ENCODE measurements at places on chromosomes 2 and 18.
A peak's percentile ranks its signal among the peaks of the same experiment; 100 is the strongest.

DNA sequence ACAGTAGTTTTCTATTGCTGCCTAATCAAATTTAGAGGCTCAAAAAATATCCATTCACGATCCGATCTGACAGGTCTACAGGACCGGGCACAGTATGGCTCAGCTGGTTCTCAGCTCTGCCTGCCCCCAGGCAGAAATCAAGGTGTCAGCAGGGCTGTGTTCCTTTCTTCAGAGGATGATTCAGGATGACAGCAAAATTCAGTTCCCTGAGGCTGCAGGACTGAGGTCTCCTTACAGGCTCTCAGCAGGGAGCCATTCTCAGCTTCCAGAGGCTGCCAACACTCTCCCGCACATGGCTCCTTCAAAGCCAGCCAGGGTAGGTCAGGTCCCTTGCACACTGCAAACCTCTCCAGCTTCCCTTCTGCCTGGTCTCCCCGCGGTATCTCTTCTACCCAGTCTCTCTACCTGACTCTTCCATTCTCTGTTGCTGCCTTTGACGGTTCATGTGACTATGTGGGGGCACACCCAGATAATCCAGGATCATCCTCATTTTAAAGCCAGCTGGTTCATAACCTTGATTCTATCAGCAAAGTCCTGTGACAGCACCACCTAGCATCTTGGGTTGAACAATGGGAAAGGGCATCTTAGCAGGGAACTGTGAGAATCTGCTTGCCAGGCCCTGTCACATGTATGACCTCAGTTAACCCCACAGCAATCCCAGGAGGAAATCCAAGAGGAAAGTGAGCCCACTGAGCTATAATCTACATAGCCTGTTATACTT is 50.4 kb downstream of the UXS1 start:
- DNase-seq: no peak

- DNase-seq: peak; percentile 14
These were observed 86.9 kb downstream of the LIMS1 start for GRCh38 chr2:108621087-108621559.

DNA sequence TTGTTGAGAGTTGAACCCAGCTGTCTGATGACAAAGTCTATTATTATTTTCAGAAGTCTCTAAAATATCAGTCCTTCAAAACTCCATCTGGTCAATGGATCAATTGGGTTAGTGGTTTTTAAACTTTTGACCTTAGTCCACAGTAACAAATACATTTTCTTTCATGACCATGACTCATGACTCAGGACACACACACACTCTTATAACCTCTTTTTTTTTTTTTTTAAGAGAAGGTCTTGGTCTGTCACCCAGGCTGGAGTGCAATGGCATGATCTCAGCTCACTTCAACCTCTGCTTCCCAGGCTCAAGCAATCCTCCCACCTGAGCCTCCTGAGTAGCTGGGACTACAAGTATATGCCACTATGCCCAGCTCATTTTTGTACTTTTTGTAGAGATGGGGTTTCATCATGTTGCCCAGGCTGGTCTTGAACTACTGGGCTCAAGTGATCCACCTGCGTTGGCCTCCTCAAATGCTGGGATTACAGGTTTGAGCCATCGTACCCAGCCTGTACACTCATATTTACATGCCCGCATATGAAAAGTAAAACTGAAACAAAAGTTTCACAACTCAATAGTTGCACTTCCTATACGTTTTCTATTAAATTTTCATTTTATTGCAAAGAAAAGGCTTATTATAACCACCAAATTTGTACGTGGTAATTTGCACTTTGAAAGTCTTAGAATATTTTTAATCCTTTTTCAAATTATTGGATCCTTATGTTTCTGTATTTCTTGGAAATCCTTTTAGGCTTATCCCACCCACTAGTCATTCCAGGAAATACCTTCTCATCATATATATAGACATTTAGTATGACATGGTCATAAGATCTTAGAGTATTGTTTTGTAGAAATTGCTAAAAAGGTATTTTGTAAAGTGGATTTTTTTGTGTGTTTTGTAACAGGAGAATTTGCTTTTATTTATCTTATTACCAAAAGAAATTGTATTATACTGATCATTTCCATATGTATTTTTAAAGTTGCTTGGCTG is 199.0 kb downstream of the LPIN1 start:
- DNase-seq: no peak

- no peak for DNase-seq
These were observed 156.2 kb upstream of the NDUFV2 start for GRCh38 chr18:8946066-8946838.

- DNase-seq: no peak
These were observed 39.2 kb downstream of the MREG start for GRCh38 chr2:215973954-215974699.

DNA sequence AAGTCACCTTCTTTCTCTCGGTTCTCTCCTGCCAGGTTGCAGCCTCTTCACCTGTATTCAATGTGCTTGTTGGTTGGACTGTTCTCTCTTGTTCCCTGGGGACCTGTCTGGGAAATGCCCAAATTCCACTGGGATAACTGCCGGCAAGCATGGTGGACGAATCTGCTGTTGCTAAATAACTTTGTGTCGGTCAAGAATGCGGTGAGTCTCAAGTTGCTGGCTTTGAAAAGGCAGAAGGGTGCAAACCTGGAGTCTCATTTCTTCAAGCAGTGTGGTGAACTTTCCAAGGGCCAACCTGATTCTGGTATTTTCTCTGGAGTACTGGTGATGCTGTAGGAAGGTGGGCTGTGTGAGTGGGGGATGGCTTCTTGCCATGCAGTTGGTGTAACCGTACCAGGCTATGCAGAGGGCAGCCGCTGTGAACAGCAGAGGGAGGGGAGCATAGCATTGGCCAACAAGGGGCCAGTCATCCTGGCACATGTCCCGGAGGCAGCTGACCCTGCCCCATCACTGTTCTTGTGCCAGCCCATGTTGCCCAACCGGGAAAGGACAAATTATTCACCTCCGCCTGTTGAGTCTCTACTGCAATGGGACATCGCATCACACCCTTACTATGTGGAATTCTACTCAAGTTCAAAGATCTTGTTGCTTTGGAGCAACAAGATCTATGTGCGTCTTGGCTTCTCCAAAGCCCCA is 88.1 kb upstream of the SEC11C start:
- DNase-seq: no peak

GRCh38 chr2:16252251-16252650 is 311.9 kb downstream of the MYCN start:
- no peak for DNase-seq

- DNase-seq: no peak
These were observed 58.5 kb upstream of the TXNDC2 start for GRCh38 chr18:9827211-9827792.

- DNase-seq: no peak
These were observed 230.5 kb downstream of the ZNF521 start for GRCh38 chr18:25121442-25121841.

DNA sequence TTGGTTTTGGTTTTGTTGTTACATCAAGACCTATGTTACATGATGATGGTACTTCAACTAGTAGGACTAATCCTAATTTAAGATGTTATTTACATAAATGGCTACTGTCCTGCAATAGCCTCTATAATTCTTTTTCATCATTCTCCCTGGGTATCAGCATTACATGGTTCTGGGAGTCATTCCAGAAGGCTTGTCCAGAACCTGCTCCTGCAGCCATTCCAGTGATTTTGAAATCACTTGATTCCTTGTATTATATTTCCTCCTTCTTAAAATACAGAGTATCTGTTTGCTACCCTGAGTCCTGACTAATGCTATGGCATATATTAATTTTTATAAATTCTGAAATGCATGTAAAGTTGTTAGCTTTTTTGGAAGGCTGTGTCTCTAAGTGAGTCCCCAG is 400.5 kb upstream of the MEIS1 start:
- DNase-seq: no peak

DNA sequence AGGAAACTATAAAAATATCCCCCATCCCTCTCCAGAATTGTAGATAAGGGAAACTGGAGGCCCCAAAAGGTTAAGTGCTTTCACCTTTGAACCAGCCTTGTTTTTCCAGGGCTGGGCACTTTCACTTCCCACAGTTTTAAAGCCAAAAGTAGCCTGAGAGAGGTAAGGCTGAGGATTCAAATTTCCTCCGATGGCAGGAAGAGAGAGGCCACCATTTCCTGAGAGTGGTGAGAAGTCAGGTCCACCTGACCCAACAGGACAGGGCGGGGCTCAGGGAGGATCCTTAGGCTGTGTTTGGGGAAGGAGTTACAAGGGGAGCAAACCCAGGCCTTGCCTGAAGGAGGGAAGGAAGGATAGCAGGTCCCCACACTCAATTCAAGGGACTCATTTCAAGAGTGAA is 4.7 kb upstream of the TEX261 start:
- DNase-seq: no peak

- no peak for DNase-seq
These were observed 2059.4 kb upstream of the CELF4 start for GRCh38 chr18:39624961-39625360.

GRCh38 chr2:33091541-33092123 is 144.9 kb downstream of the LTBP1 start:
- DNase-seq: no peak

DNA sequence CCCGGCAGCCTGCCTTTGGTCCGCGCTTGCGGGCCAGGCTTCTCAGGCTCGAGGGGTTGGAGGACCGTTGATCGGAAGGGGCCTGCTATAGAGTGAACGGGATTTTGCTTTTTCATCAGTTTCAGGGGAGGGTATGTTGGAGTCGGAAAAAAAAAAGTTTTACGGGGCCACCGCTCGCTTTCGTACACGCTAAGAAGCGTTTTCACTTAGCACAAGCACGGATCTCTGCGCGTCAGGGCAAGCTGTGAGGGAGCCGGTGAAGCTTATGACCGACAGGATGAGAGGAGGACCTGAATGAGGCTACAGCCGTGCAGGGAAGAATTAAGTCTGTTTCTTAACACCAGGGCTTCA is 443 bp downstream of the CPSF3 start:
- DNase-seq: no peak

DNA sequence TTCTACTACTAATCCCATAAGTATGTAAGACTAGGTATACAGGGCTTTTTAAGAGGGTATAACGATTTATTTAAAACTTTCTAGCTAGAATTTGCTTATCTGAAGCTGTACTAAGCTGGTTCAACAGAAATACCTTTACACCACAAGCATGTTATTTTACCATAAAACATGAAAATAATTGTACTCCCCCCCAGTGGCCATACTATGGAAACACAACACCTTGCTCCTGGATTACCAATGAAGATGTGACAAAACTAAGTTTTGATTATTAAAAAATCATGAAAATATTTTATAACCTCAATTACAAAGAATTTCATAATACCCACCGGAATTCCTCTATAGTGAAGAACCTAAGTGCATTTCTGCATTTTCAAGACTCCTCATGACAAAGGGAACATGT is 27.3 kb downstream of the LPIN2 start:
- peak; percentile 41 for DNase-seq

DNA sequence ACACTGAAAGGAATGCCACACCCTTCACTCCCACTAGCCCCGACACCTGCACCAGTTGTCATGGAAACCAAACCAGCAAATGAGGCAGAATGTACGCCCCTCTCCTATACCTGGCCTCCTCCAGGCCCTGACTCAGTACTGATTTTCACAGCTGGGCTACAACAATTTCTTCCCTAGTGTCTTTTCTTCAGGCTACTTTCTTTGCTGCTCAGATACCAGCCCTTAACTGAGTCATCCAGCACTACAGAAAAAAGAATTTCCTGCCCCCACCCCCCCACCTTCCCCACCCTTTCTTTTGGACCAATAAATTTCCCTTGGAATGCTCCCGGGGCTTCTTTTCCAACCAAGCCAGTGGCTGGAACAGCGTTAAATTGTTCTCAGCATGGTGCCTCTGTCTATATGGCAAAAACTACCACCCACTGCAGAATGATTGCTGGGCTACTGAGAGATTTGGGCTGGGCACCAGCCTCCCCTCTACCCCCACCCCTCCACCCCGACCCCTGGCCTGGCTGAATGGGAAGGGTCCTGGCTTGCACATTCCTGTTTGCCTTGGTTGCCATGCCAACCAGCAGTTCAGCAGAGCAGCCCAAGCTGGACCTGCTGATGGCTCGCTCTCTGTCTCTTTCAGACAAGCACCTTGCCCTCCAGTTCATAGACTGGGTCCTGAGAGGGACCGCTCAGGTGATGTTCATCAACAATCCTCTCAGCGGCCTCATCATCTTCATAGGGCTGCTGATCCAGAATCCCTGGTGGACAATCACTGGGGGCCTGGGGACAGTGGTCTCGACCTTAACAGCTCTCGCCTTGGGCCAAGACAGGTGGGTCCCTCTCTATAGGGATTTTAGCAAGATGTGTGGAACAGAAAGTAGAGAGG is 11.3 kb downstream of the SLC14A2 start:
- no peak for DNase-seq

DNA sequence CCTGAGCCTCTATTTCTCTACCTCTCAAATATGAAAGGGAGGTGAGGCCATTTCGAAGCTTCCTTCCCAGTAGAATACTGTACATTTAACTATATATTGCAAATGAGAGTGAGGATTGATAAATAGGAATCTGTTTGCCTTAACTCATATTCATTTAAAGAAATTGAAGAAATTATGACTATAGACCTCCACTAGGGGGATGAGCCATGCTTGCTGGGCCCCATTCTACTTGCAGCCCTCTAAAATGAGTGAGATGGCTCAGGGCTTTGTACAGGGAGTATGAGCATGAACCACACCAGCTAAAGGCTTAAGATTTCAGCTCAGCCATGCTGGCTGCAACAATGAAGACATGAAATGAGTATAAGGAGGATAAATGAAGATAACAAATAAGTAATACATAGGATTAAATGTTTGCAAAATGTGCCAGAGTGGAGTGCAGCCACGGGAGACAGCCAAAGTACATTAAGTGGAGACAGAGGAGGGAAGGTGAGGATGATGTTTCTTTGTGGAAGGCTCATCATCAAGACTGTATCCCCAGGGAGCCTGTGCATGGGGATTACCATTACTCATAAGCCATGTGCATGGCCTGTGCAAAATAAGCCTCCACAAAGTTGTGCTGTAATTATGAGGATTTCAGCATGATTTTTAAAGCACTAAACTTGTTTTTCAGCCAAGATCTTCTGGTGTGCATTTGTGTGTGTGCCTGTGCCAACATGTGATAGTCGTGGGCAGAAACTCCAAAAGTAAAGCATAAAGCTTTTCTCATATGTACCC is 300.8 kb downstream of the CNTNAP5 start:
- DNase-seq: no peak
